Hepatocyte (in vitro differentiated cells): ENCODE measurements at places on chromosomes 13 and 19. TPM values are rescaled to one million over a fixed set of nuclear protein-coding genes. Genes with fewer than 3 reads are reported as not detected.

Gene TIMM13
- polyA plus RNA-seq: 188 and 213 TPM in 2 replicates

GRCh38 chr13:110109910-110110309, 197.0 kb downstream of the COL4A1 start:
- DNase-seq: peak; percentile 68

GRCh38 chr19:44912854-44913253, 1.6 kb upstream of the APOC1 start:
- no peak for DNase-seq

DNA sequence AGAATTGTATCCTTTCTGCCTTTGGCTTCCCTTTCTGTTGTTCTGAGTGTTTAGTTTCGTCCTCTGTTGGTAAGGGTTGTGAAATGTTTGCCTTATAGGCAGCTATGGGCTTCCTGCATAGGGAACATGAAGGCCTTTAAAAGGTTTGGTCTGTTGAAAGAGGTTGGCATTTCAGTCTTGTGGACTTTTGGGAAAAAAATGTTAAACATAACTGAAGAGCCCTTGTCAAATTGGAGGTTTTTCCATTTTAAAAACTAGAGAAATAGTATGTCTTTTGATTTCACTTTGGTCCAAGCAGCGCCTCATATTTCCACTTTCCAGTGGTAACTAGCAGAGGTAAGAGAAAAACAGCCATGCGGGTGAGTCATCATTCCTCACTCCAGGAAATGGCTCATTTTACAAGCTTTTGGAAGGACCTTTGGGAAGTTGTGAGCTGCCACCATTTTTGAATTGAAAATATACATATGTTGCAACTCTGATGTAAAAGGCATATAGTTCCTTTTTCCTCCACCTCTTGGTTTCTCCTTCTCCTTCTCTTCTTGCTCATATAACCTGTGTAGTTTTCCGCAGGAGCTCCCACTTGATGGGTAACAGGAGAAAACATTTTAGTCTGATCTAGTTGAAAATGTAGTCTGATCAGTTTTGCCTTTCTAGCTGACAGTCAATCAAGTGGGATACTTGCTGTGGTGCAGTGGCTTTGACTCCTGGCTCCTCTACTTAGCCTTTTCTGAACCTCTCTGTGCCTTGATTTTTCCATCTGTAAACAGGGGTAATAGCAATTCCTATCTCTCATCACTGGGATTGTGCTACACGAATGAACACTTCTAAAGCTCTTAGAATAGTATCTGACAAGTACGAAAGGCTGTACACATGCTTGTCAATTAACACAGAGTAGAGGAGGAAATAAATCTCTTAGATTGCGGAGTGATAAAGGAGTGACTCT, 23.0 kb downstream of the GPC6 start:
- peak; percentile 49 for DNase-seq

DNA sequence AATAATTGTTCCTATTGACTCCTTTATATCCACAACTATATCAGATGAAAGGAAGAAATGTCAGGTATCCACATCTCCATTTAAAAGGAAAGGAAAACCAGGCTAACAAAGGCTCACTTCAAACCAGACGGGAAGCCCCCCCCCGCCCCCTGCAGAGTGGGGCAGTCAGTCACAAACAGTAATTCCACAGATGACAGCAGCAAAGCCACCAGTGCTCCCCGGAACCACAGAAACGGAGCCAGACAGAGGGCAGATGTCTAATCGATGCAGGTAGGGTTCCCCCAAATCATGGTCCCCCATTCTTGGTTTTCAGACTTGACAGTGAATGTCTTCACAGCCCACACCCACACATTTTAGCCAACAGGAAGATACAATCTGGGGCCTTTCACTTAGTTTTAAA, 100.8 kb downstream of the STK24 start:
- DNase-seq: no peak

DNA sequence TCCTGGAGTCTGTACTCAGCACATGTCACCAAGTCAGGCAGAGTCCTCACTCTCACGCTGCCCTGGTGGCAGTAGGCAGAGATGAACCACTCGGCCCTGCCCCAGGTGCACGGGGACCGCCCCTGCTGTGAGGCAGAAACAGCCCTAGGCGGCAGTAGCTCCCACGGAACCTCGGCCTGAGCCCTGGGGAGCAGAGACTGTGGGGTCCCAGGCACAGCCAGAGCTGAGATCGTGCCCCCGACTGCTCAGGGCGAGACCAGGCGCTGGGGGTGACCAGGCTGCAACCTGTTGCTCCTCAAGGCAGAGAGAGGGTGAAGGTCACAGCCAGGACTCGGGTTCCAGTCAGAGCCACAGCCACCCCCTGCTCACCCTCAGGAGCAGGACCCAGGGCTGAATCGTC, 34.9 kb downstream of the AP1M1 start:
- DNase-seq: no peak

DNA sequence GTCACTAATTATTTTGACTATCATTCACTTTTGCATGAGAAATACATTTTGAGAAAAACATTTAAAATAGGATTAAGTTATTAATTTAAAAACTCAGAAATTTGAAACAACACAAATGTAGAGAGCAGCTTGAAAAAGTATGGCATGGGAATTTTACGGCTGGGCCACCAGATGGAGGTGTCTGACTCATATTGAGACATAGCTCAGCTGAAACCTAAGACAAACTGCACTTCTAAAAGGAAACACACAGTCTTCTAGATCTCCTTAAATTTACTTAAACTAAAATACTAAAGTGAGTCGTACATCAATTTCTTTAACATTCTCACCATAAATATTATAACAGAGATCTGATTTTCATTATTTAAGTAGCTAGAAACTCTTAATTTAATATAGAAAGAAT, 41.9 kb upstream of the POSTN start:
- peak; percentile 54 for DNase-seq

- DNase-seq: no peak
These were observed at the start of gene PMIS2 for GRCh38 chr19:35585848-35586247. TSS of gene PMIS2 (plus strand) at chr19:35586173. CDS start at chr19:35586260, 87 bp downstream.

DNA sequence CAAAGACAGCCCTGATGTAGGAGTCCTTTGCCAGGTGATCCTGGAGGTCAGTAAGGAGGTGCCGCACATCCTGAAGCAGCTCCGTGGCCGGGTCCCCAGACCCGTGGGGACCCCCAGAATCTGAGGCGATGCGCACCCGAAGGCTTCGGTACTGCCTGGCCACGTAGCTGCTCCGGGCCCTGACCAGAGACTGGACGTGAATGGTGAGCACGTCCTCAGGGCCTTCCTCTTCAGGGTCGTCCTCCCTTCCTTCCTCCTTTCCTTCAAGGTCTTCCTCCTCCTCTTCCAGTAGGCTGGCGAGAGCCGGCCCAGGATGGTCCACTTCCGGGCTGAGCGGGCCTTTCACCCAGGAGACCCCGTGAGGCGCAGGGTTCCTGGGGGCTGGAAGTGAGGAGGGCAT, 7.5 kb downstream of the RINL start:
- DNase-seq: no peak

GRCh38 chr19:41136636-41137455, 22.6 kb downstream of the CYP2F1 start:
- DNase-seq: no peak

GRCh38 chr13:37490176-37490779, 108.3 kb downstream of the POSTN start:
- DNase-seq: no peak

- no peak for DNase-seq
These were observed 85.2 kb downstream of the ATP11A start for GRCh38 chr13:112774829-112775565.
